ENCODE measurements at places on chromosomes 3 and 15. TPM values are rescaled to one million over a fixed set of nuclear protein-coding genes. Genes with fewer than 3 reads are reported as not detected.

COPG1 gene
- total RNA-seq = 90.1 TPM

ZNF710 gene
- total RNA-seq = 38.8 TPM

LIPC gene
- total RNA-seq = 0.69 TPM

CFAP92 gene
- 0.69 TPM for total RNA-seq

TM6SF1 gene
- 6.0 TPM for total RNA-seq

MYLK gene
- 6.2 TPM for total RNA-seq

SYNPR gene
- total RNA-seq = not detected

LRTM1 gene
- total RNA-seq = not detected

RBP2 gene
- total RNA-seq = not detected

SLC15A2 gene
- total RNA-seq = 8.7 TPM

MCF2L2 gene
- 2.0 TPM for total RNA-seq

MKRN2OS gene
- total RNA-seq = 1.8 TPM

RAP2B gene
- total RNA-seq = 2.1 TPM

GRIP2 gene
- 0.24 TPM for total RNA-seq

PLSCR5 gene
- not detected for total RNA-seq

ILDR1 gene
- 6.8 TPM for total RNA-seq

SLC6A1 gene
- 0.19 TPM for total RNA-seq

SLC38A3 gene
- 21.2 TPM for total RNA-seq

EFL1 gene
- 7.4 TPM for total RNA-seq

GPR149 gene
- 0.15 TPM for total RNA-seq

CASR gene
- 7.6 TPM for total RNA-seq

C3orf20 gene
- 0.12 TPM for total RNA-seq

SLC9C1 gene
- total RNA-seq = not detected

CTXND1 gene
- 0.98 TPM for total RNA-seq

STAC gene
- total RNA-seq = not detected

CCR1 gene
- 4.6 TPM for total RNA-seq
